ENCODE measurements at places on chromosomes 3 and 15. TPM values are rescaled to one million over a fixed set of nuclear protein-coding genes. Genes with fewer than 3 reads are reported as not detected.

The ISLR2 gene
- total RNA-seq, result 8.9 TPM

The TRIM71 gene
- 238 TPM for total RNA-seq

The LRRK1 gene
- 6.3 TPM for total RNA-seq

The ARGFX gene
- total RNA-seq, result not detected

- H3K27me3 ChIP-seq, result no peaks in the 10 kb centered on the region
- H3K36me3 ChIP-seq, result no peaks in the 10 kb centered on the region
- DNase-seq, result peak; percentile 82
- no peak overlapping the region for H3K27ac ChIP-seq
- no peaks in the 10 kb centered on the region for H3K4me1 ChIP-seq
Observed at GRCh38 chr15:57866149-57866736, 159.7 kb downstream of the POLR2M start.

- DNase-seq, result no peak
- no peak overlapping the region for H3K4me3 ChIP-seq
- peaks cover 11% of the 10 kb centered on the region for H3K36me3 ChIP-seq
- H3K4me1 ChIP-seq, result no peaks in the 10 kb centered on the region
Observed at GRCh38 chr15:23472678-23473077, 25.6 kb upstream of the GOLGA6L2 start.

DNA sequence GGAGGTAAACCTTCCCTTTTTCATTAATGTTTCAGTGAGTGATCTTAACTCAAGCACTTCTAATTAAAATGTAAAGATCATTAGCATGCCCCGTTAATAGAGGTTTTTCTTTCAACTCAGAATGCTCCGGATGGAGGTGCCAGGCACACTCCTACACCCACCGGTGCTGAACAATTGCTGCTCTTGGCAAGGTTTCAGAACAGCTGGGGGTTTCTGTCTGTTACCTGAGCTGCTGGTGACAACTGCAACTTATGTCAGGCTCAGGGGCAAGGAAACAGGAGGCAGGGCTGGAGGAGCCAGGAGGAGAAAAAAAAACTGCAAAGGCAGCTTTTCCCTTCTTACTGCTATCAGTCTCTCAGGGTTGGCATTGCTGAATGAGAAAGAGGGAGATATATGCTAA is 250.1 kb downstream of the DIPK2A start:
- H3K4me3 ChIP-seq, result no peak overlapping the region
- no peaks in the 10 kb centered on the region for H3K27me3 ChIP-seq
- H3K4me1 ChIP-seq, result peaks cover 8% of the 10 kb centered on the region
- peak overlapping the region; percentile 54 for H3K27ac ChIP-seq
- DNase-seq, result peak; percentile 17
- no peaks in the 10 kb centered on the region for H3K36me3 ChIP-seq

DNA sequence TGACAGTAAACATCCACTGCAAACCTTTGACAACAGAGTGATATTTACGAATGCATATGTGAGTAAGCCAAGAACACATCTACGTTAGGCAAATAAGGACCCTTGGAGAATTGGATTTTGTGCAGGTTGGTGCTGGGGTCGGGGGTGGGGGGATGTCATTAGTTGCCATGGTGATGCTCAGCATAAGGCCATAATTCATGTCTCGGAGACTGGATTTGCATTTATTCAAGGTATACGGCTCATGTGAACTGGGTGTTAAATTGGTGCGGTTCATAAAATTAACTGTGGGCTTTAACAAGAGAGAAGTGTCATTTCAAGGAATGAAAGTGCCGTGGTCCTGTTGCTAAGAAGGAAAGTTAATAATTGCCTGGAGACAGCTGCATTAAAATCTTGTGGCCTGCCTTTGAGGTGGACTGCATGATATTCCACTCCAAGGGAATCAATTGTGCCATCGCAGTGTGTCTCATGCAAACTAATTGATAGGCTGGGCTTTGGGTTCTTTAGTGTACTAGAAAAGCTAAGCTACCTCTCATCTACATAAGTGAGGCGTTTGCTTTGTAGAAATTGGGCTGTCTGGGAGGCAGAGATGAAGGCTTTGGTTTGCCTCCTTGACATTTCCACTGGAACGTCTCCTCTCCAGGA is 228.9 kb upstream of the FEZF2 start:
- 0 out of 2 replicates have a peak, but pooled peaks cover 3% of the 10 kb centered on the region for H3K4me1 ChIP-seq
- DNase-seq, result no peak
- no peak overlapping the region for H3K27ac ChIP-seq
- H3K4me3 ChIP-seq, result no peak overlapping the region
- no peaks in the 10 kb centered on the region for H3K36me3 ChIP-seq
- no peaks in the 10 kb centered on the region for H3K27me3 ChIP-seq

GRCh38 chr3:19149368-19149767 is 1.1 kb downstream of the KCNH8 start:
- DNase-seq, result peak; percentile 66
- no peaks in the 10 kb centered on the region for H3K36me3 ChIP-seq
- peak overlapping the region; percentile 85 for H3K4me3 ChIP-seq
- no peaks in the 10 kb centered on the region for H3K27me3 ChIP-seq

- no peaks in the 10 kb centered on the region for H3K27me3 ChIP-seq
- no peaks in the 10 kb centered on the region for H3K4me1 ChIP-seq
- peaks cover 6% of the 10 kb centered on the region for H3K36me3 ChIP-seq
- no peak overlapping the region for H3K4me3 ChIP-seq
- DNase-seq, result no peak
Observed at GRCh38 chr3:69400683-69401082, 14.8 kb upstream of the FRMD4B start.

DNA sequence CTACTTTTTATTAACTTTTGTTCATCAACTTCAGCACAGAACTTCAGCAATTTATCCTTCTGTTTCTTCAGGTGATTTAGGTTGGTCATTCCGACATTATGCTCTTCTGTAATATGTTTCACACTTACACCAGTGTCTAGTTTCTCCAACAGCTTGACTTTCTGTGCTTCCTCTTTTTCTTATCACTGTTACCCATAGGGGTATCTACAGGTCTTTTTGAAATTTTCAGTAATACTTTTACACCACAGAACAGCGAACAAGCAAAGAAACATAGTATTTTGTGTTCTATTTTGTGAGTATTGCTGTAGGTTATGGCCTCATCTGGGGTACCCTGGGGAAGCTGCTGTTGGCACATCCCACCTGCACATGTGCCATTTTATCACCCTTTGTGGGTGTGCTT is 260.7 kb downstream of the NSUN3 start:
- no peaks in the 10 kb centered on the region for H3K27me3 ChIP-seq
